ENCODE measurements at places on chromosomes 4 and X.
A peak's percentile ranks its signal among the peaks of the same experiment; 100 is the strongest.

GRCh38 chr4:116849620-116850019 is 235.8 kb downstream of the TRAM1L1 start:
- DNase-seq = no peak

GRCh38 chrX:1137531-1137930 is 74.9 kb downstream of the CRLF2 start:
- DNase-seq = no peak

GRCh38 chr4:71338846-71339593 is at the start of gene SLC4A4:
TSS of gene SLC4A4 (plus strand) at chr4:71339020.
- peak; percentile 81 for DNase-seq

GRCh38 chrX:103439161-103439560 is 62.8 kb downstream of the BEX3 start:
- no peak for DNase-seq

DNA sequence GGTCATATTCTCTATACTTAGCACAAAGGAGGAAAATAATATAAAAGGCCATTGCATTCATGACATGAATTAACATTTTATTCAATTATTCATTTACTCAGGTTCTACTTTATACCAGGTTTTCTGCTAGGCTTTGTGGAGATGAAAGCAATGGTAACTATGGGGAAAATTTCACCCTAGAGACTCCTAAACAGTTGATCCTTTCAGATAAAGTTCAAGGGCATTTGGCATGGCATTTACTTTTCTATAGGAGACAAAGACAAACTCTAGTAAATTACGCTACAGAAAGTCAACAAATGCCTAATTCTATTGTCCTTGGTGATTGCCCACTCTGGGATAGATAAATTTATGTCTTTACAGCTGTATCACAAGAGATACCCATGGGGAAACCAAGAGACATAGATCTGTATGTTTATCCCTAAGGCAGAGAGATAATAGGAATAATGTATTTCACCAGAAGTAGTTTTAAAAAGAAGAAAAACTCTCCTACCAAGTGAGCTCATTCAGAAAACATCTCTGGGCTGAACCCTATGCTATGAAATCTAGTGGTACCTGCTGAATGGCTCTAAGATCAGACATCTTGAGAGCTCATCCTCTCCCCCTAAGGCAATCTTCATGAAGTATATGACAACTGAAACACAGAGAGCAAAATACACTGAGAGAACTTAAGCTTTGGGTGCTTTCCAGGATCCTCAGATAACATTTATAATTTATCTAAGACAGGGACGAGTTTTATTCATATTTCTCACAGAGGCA is 316.7 kb downstream of the ANTXR2 start:
- no peak for DNase-seq

- DNase-seq = peak; percentile 51
These were observed 131.2 kb upstream of the STX18 start for GRCh38 chr4:4673070-4673469.

GRCh38 chr4:152322656-152323055 is 213.2 kb downstream of the FBXW7 start:
- no peak for DNase-seq

DNA sequence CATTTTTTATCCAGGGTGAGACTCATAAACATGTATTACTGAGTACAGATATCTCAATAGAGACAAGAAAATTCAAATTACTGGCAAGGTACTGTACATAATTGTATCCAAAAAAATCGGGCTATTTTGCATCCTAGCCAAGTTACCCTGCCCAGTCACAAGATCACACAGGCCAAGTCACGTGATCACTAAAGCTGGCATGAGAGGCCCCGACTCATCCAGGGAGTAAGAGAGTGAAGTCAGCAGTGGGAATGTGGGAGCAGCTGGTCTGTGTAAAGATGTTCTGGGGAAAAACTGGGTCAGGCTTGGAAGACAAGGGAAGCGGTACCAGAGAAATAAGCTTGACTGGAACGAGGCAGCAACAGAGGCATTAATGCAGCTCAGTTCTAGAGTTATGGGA is 119.3 kb upstream of the STS start:
- no peak for DNase-seq

DNA sequence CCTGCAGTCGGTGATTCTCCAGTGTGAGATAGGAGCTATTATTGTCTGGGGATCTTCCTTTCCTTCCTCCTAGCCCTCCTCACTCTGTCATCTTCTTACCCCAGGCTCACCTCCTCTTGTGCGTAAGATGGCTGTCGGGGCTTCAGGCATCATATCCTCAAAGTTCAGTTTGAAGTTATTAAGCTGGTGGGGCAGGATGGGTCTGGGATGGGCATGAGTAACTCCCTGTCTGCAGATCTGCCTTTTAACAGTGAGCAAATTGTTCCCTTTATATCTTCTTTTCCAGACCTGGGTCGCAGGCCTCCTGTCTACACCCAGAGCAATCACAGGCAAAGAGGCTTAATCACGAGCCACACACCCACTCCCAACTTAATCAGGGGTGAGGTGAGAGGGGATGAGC is 900 bp upstream of the MTMR1 start:
- no peak for DNase-seq

All from fibroblast of lung (primary cell).